ENCODE measurements at places on chromosomes 16 and 17.

DNA sequence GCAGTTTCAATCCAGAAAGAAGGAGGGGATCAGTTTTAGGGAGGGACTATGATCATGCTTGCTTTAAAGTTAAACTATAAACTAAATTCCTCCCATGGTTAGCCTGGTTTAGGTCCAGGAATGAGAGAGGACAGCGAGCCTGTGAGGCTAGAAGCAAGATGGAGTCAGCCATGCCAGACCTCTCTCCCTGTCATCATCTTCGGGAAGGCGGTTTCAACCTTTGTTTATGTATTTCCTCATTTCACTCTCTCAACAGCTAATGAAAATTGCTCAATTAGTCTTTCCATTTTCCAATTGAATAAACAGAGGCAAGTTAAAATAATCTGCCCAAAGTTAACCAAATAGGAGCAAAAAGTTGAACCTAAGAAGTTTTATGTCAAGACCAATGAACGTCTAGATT lies 201.5 kb downstream of the KCNJ2 start:
- DNase-seq = no peak

DNA sequence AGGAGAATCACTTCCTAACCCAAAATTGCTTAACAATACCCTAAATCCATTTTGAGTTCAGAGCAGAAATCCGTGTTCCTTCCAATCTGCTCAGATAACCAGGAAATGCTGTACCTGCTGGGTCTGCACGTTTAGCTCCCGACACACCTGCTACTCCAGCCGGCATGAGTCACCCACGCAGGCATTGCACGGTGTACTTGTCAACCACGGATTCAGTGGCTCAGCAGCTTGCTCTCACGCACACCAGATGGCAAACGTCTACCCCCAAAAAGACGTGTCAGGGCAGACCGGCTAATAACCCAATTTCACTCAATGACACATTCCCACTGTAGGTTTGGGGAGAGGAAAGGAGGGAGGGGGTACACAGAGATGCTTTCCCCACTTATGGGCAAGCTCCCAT lies 468.1 kb downstream of the SOX9 start:
- DNase-seq = no peak

GRCh38 chr16:66847533-66848067 lies 3.4 kb downstream of the CA7 start:
- DNase-seq = no peak

DNA sequence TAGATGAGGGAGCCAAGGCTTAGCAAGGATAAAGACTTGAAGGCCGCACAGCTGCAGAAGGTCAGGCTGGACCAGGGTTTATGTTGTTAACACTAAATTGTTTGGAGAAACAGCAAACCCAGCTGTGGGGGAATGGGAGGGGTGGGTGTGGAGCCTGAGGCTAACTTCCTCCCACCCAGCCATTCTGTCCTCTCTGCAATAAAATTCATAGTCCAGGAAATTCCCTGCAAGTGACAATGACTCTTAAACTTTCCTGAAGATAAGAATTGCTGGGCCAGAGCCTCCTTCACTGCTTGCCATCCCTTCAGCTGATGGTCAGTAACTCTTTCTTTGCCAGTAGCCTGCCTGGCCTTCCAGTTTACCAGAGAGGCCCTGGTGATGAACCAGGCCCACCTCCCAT lies 19.4 kb upstream of the ATP5MC1 start:
- DNase-seq = no peak

DNA sequence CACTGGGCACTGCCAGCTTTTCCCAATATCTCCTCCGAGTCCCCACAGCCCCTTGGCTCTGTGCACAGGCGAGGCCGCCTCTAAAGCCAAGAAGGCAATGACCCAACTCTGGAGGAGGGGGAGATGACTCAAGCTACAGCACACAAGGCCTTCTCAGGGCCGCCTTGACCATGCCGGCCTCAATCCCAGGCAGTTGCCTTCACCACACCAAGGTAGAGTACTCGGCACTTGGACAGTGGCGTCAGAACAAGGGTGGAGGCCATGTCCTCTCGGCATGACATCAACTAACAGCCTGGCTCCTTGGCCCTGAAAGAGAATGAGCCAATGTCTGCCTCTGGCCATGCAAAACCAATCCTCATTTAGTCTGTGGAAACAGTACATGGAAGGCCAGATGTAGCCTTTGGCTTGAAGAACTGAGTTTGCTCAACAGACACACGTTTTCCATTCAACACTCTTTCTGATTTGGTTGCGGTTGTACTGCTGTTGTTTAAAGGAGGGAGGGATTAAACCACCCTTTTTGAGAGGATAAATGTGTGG lies 139.6 kb downstream of the XYLT1 start:
- DNase-seq = no peak

- no peak for DNase-seq
Observed at GRCh38 chr17:62882284-62882683, 74.2 kb upstream of the MARCHF10 start.

DNA sequence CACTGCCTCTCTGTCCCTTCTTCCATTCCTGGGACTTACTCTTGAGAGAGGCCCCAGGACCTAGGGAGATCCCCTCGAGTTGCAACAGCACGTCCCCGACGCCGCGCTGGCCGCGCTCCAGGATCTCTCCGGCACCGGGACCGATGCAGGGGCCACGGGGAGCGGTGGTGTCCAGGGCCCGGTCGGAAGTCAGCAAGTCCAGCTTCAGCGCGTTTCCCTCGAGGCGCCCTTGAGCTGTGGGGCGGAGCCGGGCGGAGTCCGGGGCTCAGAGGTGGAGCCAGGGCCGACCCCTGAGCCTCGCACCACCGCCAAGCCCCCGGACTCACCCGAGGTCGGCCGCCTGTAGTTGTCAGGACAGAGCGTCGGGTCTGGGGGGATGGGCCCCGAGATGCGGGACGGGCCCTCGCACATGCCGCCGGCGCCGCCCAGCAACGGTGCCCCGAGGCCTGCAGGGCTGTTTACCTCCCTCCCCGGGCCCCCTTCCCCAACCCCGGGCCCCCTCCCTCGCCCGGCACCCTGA lies 458 bp downstream of the ENKD1 start:
- no peak for DNase-seq

- DNase-seq = no peak
Observed at GRCh38 chr16:84312783-84313382, 18.2 kb downstream of the WFDC1 start.

GRCh38 chr16:13920510-13920818 lies 510 bp downstream of the ERCC4 start:
- DNase-seq = no peak

- no peak for DNase-seq
Observed at GRCh38 chr16:66751053-66751302, 431 bp downstream of the DYNC1LI2 start.

- DNase-seq = no peak
Observed at GRCh38 chr16:67539271-67539670, 10.6 kb downstream of the RIPOR1 start.

- no peak for DNase-seq
Observed at GRCh38 chr16:69712914-69713581, 13.3 kb downstream of the NQO1 start.

DNA sequence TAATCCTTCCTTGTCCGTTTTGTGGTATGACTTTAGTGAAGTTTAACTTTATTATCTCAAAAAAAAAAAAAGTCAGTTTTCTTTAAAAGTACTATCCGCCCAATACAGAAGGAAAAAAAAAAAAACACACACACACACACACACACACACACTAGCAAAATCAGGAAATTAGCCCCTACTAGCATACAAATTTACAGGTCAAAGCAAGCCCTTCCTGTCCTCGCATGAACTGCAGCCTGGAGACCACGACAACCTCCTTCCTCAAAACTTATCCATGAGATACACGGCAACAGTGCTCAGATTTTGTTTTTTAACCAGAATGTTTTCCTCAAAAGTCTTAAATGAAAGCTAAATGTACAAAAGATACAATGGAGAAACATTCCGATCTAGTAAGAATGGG lies 16.2 kb downstream of the NCOR1 start:
- DNase-seq = no peak

DNA sequence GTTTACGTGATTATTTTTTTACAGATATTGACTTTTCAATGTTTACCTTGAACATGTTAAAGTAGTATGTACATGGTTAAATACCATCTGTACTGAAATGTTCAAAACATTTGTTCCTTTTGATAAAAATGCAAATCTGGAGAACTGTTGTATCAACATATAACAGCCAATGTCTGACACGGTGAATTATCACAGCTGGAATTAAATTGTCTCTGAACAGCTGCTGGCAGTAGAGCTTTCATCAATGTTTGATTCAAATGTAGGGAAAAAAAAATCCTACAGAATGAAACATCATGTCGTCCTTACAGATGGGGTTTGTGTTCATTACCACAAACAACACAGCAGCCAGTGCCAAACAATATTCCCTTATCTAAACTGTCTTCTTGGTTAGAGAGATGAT lies 79.9 kb downstream of the TOX3 start:
- DNase-seq = no peak

DNA sequence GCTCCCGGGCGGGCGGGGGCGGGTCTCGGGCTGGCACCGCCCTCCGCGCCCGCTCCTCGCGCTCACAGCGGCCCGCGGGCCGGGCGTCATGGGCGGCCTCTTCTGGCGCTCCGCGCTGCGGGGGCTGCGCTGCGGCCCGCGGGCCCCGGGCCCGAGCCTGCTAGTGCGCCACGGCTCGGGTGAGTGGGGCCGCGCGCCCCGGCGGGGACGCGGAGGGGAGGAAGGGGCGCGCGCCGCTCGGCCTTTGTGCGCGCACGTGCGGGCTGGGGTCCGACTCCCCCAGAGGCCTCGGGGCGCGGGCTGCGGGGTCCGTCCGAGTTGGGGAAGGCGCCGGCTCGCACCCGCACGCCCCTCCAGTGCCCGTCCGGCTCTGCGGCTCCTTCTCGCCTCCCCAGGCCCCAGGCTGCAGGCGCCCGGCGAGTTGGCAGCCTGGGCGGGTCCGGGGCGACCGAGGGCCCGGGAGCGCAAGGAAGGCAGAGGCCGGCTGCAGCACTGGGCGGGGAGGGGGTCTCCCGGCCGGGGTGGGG lies at the start of gene NME4:
NME4 (plus strand) TSS at position 65 of the 527 bp plus-strand sequence; CDS start at position 89, 24 bp downstream.
- DNase-seq = no peak

GRCh38 chr17:7552621-7553051 lies 3.8 kb downstream of the TNFSF12 start:
- no peak for DNase-seq

DNA sequence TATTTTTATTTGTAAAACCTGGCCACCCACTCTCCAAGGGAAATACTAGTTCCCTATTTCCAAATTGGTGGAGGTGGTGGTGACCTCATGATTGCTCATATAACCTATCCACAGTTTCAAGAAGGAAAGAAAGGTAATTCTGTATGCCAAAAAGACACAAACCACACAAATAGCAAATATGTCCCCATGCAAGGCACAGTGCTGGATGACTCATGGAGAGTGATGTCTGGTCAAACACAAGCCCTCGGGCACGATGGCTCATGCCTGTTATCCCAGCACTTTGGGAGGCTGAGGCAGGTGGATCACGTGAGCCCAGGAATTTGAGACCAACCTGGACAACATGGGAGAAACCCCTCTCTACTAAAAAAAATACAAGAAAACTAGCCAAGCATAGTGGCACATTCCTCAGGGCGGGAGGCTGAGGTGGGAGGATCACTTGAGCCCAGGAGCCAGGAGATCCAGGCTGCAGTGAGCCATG lies 64.2 kb downstream of the GNA13 start:
- DNase-seq = no peak

GRCh38 chr16:17295948-17296347 lies 174.8 kb downstream of the XYLT1 start:
- no peak for DNase-seq

- DNase-seq = no peak
Observed at GRCh38 chr16:88834670-88835069, 22.1 kb downstream of the GALNS start.

GRCh38 chr16:79436885-79437284 lies 163.7 kb downstream of the MAF start:
- DNase-seq = no peak

All from D721Med (cell line).